ENCODE measurements at places on chromosomes 4 and X. TPM values are rescaled to one million over a fixed set of nuclear protein-coding genes. Genes with fewer than 3 reads are reported as not detected.

The PCYT1B gene
- 0.14 TPM for total RNA-seq

The HPGD gene
- 77.2 TPM for total RNA-seq

DNA sequence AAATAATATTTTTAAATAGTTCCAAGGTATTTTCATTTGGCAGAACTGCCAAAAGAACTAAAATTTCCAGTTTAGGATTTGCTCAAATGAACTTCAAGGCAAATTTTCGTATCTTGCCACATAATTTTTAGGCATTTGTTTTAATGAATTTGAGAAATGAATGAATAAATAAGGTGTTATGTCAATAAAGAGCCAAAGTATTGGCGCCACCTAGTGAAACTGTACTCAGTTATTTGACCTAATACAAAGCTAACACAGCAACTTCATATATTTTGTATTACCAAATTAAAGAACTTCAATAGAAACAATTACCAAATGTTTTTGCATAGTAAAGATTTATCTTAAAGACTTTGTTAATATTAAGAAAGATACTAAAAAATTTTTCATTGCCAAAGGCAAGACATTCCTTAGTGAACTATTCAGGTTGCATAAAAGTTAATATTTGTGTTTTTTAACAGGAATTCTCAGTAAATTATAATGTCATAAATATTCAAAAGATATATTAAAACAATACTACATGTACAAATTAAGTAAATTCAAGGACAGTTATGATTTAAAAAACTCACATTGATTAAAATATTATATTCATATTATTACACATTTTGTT is 50.3 kb downstream of the STPG2 start:
- no peak for DNase-seq

GRCh38 chr4:142339053-142339452 is 507.0 kb downstream of the INPP4B start:
- DNase-seq = no peak

- no peak for DNase-seq
Observed at GRCh38 chr4:60359746-60360367, 840.3 kb upstream of the ADGRL3 start.

The DRP2 gene
- total RNA-seq = not detected

DNA sequence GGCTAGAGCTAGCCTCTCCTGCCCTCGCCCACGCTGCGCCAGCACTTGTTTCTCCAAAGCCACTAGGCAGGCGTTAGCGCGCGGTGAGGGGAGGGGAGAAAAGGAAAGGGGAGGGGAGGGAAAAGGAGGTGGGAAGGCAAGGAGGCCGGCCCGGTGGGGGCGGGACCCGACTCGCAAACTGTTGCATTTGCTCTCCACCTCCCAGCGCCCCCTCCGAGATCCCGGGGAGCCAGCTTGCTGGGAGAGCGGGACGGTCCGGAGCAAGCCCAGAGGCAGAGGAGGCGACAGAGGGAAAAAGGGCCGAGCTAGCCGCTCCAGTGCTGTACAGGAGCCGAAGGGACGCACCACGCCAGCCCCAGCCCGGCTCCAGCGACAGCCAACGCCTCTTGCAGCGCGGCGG is at the start of gene AR:
AR (plus strand) TSS at position 204 of the 400 bp plus-strand sequence. CDS start 1,126 bp downstream, outside the sequence.
- peak; percentile 83 for DNase-seq

The METAP1 gene
- 30.4 TPM for total RNA-seq

The TRIML2 gene
- total RNA-seq = not detected

- DNase-seq = no peak
Observed at GRCh38 chr4:119477412-119478053, 151.1 kb downstream of the PDE5A start.

DNA sequence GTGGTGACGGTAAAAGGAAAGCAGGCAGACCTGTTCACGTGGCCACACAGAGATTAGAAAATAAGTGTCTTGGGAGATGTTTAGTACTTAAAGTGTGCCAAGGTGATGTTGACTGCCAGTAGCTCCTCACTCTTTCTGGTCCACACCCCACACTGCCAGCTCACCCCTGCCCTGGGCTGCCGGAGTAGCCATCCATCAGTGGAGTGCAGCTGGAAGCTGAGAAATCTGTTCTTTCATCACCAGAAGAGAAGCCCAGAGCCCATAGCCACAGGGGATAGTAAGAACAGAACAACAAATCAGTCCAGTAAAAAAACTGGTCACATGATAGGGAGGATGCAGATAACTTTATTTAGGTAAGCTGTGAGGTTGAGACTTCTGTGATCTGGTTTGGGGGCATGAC is 64.1 kb downstream of the WWC2 start:
- no peak for DNase-seq

DNA sequence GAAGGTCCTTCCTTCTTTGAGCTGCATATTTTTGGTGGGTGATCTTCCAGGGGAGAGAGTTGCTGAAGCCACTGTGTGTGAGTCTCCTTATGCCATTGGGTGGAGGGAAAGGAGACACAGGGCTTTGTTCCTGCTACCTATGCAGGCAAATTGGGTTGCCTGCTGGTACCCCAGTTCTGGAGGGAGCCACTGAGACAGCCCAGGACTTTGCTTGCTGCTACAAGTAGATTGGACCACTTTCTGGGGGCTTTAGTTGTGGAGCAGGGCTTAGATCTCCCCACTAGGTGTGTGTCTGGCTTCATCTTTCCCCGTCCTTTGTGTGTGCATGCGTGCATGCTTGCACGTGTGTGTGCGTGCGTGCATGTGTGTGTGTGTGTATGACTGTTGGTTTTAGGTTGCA is 10.0 kb downstream of the CITED1 start:
- no peak for DNase-seq

The DUSP21 gene
- total RNA-seq = not detected

The RAB33A gene
- total RNA-seq = 0.75 TPM

DNA sequence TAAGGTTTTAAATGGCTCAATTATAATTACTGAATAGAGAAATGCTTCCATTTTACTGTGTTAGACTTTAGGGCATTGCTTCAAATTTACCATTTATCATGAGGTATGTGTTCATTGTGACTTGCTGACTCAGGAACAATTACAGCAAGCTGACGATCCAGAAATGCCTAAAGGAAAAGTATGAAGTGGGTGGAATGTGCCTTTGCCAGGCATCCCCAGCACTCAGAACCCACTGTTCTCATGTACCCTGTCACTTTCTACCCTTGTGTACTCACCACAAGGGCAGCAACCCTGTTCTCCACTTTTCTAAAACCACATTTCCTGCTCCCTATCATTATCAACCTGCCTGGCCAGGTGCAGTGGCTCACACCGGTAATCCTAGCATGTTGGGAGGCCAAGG is 41.5 kb downstream of the QRFPR start:
- no peak for DNase-seq

The PHKA1 gene
- 4.2 TPM for total RNA-seq

DNA sequence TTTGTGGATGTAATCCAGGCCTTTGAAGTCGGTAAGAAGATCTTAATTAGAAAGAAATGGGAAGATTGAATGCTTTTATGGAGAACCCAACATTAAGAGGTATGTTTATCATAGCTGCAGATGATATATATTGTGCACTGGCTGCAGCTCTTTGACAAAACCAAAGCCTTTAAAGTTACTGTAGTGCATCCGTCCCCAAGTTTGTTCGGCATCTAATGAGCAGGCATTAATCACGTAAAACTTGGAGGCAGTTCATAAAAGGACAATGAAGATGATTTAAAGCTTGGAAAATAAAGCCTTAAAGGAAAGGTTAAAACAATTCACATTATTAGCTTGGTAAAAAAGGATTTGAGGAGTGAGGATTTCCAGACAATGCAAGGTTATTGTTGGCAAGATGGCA is 150.8 kb upstream of the ARX start:
- no peak for DNase-seq
